Left renal pelvis (tissue), 4 donors: ENCODE measurements at places on chromosomes 12 and 14.

DNA sequence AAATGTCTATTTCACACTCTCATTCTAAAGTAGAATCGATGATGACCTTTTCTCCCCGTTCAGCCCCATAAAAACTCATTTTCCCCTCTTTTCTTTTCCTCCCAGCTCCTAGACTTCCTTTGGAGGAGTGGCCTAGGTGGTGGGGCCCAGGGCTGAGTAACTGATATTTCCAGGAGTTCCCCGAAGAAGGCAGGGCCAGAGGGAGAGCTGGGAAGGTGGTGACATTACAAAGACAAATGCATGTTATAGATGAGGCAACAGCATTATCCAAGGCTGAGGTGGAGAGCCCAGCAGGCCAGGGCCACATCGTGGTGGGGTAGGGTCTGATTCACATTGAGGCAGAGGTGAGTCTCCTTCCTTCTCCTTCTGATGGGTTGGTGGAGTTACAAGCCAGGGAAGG is 22.2 kb upstream of the HDAC7 start:
- no peak for DNase-seq

GRCh38 chr14:66772146-66772545 is 264.2 kb downstream of the GPHN start:
- DNase-seq: no peak

DNA sequence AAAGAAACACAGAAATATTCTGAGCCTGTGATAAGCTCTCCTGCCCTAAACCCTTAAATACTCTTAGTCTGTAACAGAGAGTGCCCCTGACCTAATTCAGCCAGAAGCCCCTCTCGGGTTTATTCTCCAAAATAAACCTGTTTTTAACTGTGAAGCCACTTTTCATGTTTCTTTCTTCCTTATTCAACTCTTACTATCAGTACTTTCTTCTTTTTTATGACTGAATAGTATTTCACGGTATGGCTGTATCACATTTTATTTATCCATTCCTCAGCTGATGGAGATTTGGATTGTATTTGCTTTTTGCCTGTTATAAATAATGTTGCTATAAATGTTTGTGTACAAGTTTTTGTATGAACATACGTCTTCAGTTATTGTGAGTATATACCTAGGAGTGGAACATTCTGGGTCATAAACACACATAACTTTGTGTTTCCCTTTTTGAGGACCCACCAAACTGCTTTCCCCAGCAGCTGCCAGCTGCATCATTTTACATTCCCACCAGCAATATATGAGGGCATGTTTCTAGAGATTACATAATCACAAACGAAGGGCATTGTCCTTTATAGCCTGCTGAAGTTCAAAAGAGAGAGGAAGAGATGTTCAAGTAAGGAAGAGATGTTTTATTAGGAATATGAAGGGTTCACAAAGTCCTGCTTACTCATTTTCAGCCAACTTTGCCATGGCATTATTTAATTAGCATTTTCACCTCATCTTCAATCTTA is 199.4 kb upstream of the NUDT4 start:
- DNase-seq: no peak

- no peak for DNase-seq
Measured at GRCh38 chr12:50203691-50204090, 36.5 kb upstream of the CERS5 start.

DNA sequence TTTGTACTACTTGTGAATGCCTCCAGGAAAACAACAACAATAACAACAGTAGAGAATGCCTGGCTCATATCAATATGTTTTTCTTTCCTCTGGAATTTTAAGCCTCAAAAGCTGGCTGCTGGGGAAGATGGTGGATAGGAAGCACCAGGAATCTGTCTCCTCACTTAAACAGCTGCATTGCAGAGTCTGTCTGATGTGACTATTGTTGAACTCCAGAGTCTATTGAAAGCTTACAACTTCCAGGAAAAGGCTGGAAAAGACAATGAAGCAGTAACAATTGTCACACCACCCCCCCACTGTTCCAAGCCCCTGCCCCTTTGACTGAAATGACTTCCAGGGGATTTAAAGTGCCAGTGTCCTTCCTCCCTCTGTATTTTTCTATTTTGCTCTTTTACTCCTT is 309.7 kb downstream of the BMP4 start:
- no peak for DNase-seq

DNA sequence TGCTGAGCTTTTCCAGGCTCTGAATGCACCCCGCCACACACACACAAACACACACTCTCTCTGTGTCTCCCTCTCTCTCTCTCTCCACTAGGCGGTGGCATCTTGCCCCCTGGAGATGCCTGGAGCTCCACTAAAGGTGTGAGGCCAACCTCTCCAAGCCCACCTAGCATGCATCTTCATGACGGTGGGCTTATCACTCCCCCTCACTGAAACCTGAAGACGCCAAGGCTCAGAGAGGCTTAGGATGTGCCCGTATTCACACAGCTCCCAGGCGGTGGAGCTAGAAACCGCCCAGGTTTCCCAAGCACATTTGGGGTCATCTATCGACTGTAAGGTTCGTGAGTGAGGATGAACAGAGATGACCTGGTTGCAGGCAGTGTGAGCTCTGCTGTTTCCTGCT is 42.6 kb upstream of the BCL11B start:
- no peak for DNase-seq

DNA sequence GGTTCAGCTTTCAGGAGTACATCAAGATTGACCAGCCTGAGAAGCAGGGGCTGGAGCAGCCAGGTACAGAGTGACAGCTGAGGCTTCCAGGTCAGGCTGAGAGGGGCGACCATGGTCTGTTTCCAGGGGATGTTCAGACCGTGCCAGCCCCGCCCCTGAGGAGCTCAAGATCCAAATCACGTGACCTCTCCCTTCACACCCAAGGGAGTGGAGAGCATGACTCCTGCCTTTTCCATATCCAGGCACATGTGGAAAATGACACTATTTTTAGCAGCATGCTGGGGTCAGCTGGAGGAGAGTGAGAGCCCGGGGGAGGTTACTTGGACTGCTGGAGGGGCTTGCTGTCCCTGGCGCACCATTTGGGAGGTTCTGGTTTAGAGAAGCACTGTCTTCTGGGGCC is 92.7 kb downstream of the B4GALNT3 start:
- no peak for DNase-seq

DNA sequence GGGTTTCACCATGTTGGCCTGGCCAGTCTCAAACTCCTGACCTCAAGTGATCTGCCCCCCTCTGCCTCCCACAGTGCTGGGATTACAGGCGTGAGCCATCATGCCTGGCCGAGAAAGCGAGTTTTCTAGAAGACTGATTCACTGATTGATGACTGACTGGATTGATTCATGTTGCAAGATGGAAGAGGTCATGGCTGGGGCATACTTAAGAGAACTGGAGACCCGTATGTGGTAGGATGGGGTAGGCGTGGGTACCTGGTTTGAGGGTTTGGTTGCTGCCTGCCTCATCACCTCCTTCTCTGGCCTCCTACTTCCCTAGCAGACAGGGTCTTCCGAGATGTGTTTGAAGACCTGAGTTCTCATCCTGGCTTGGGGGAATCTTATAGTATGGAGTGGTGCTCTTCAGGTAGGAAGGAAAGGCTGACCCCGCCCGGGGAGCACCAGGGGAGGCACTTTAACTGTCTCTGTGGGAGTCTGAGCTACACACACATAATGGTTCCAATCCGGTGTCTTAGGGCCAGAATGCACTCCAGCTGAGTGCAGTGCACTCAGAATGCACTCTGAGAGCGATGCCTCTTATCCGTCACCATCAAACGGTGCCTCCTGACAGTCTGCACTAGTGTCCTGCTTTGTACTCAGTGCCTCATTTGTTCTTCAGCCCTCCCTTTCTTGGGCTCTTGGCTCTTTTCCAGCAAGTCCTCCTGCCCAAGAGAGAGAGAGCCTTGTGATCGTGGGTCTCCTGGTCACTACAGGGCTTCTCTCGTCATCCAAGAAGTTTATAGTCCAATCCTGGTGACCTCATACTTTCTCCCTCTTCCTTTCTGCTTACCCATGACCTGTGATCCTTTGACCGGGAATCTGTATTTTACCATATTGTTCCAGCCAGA is 19.7 kb downstream of the PLEKHG3 start:
- DNase-seq: no peak

GRCh38 chr14:79665556-79665955 is 545.7 kb downstream of the DIO2 start:
- DNase-seq: no peak

GRCh38 chr12:46388427-46389021 is 16.0 kb upstream of the SLC38A2 start:
- no peak for DNase-seq

DNA sequence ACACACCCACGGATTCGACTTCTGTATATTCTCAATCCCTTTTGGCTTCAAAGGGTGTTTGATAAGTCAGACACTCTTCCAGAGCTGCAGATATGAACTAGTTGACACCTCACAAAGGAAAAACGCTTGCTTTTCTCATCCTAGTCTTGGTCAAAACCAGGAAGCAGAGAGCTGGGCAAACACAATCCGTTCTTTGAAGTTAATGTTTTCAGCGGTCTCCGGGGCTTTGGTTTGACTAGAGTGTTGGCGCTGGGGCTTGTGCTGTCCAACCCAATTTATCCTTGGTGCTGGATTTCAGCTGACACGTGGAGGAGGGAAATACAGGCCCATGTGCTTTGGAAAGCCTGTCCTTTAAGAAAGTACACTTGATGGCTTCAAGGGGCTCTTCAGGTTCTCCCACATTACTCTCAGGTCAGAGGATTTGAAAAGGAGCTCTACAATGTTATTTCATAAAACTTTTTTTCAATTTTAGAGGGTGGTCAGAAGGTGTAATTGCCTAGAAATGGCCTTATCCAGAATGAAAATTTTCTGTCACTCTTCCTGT is 985.8 kb downstream of the VRK1 start:
- DNase-seq: no peak

DNA sequence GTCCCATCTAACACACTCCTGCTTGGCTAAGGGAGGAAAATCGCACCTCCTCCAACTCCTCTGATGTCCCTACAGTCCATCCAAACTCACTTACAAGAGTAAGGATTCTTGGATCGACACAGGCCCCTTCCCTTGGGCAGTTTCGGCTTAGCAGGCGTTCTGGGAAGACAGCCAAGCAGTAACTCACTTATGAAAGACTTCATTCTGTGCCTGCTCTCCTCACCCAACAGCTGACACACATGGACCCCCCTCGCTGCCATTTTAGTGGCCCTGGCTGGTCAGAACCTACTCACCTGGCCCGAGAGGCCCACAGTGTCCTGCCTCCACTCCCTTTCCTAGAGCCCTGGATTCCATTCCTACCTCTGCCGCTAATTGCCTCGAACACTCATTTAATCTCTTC is 52.3 kb upstream of the BCL2L14 start:
- DNase-seq: no peak

DNA sequence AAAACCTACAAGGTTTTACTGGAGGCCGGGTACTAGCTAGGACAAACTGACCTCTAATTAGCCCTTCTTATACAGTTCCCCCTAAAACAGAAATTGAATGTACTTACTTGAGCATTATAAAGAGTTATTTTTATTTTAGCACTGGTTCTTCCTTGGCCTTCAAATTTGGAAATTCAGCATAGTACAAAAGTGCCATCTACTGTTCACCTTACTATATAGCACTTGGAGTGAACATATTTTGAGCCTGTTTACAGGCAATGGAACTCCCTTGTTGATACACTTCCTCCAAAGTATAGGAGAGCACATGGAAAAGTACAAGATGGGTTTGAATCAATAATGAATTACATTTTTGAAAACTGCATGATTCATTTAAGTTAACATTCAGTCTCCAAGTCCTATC is 3.9 kb upstream of the POC1B start:
- DNase-seq: no peak

DNA sequence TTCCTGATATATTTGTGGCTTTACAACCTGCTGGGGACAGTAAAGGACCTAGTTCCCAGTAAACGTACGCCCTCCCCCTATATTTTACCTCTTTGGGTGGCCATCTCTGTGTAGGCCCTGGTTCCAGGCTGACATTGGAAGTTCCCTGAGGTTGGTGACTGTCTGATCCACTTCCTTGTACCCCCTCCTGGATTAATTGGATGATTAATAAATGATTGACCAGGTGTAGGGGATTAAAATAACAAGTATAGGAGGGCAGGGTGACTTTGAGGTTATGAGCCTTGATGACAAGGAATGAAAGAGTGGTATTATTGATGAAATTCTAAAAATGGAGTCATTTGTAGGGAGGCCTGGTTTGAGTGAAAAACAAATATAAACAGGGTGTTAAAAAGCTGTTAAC is 9.6 kb downstream of the SUSD6 start:
- DNase-seq: no peak

DNA sequence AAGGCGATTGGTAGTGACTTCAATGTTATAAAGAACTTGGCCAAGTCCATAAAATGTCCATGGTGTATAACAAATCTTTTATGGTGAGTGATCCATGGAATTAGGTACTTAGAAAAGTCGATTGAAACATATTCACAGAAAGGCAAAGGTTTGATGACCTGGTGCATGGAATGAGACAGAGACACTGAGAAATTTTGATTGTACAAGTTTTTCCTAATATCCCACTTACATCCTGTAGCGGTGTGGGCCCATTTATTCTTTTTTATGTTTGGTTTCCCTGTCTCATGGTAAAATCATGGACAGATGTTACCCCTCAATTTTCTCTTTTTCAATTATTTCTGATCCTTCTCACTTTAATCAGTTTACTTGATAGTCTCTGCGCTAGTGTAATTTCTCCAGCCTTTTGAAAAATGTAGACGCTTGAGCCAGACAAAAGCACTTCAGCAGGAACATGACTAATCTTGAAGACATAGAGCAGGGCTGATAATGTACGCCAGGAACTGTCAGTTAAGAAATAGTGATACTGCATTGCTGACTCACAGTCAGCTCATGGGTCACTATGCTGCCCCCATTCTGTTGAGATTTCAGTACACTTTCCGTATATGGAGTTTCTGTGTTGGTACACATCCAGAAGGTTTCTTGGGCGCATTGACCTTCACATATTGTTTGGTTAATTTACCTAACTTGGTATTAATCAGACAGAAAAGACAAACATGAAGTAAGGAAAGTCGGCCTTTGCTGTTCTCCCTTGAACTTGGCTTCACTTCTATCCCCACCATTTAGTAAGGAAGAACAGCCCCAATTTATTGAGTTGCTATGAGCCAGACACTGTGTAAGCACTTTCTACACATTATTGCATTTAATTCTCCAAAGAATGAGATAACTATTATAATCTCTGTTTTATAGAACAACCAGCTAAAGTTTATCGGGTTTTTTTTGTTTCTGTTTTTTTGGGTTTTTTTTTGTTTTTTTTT is 841.7 kb downstream of the DIO2 start:
- DNase-seq: no peak

GRCh38 chr14:104420990-104421389 is 158.6 kb upstream of the C14orf180 start:
- DNase-seq: no peak

- DNase-seq: no peak
Measured at GRCh38 chr12:52280319-52280795, 5.9 kb downstream of the KRT86 start.

GRCh38 chr12:66359300-66359699 is 57.0 kb downstream of the HELB start:
- DNase-seq: no peak

GRCh38 chr14:28608443-28608842 is 158.1 kb upstream of the FOXG1 start:
- no peak for DNase-seq
